ENCODE measurements at places on chromosomes 6 and 20. TPM values are rescaled to one million over a fixed set of nuclear protein-coding genes. Genes with fewer than 3 reads are reported as not detected.

- DNase-seq = no peak
Measured at GRCh38 chr6:31114541-31114878, at the start of gene PSORS1C1. Gene PSORS1C1 (plus strand): TSS chr6:31114800. CDS start chr6:31129633, 14,833 bp downstream.

DNA sequence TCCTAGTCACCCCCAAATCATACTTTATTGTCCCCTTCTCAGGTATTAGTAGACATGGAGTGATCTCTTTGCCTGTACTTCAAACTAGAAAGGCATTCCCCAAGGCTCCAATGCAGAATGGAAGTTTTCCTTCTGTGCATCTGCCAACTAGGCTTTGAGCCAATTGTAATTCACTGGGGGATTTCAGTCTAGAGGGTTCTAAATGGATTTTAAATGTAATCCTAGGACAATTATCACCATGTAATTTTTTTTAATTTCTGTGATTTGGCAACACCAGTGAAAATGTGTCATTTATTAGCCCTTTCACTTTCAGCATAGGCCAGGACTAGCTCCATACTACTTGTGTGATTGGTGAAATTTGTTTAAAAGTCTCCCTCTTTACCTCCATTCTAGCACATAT, 557.6 kb upstream of the MARCKS start:
- DNase-seq = no peak

DNA sequence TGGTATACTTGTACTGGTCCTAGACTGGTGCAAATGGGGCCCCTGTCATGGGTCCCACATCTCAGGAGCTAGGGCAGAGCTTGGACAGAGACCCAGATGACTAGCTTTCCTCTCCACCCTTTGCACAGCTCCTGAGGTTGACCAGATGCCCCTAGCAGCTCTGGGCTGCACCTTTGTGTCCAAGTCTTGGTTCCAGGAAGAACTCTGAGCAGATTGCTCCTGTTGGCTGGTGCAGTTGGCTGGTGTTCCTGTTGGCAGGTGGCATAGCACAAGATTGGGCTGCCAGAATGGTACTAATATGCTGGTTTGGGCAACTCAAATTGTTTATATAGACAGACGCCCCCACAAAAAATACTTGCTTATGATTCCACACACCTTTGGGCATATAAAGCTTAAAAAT, 89.4 kb upstream of the EZR start:
- DNase-seq = no peak

DNA sequence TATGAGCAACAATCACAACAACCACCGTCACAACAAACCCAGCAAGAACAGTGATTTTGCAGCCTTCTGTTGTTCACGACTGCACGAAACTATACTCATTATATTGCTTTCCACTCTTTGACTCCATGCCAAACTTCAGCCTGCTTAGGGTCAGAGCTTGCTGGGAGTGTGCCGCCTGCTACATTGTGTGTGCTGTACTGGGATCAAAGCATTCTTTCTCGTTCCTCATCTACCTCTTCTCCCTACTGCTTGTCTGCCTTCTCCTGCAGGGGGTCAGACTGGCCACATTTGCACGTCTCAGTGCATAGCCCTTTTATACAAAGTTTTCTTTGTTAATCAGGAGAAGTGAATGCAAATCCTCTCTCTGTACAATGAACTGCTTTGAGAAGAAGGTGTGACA, 401.6 kb upstream of the CITED2 start:
- no peak for DNase-seq

- DNase-seq = no peak
Measured at GRCh38 chr6:33834401-33835392, 30.9 kb upstream of the MLN start.

The ARMH2 gene
- polyA plus RNA-seq = not detected

- DNase-seq = no peak
Measured at GRCh38 chr20:6886065-6886729, 118.7 kb downstream of the BMP2 start.

The OR12D3 gene
- not detected for polyA plus RNA-seq

GRCh38 chr6:167661552-167662044, 165.1 kb upstream of the AFDN start:
- no peak for DNase-seq

DNA sequence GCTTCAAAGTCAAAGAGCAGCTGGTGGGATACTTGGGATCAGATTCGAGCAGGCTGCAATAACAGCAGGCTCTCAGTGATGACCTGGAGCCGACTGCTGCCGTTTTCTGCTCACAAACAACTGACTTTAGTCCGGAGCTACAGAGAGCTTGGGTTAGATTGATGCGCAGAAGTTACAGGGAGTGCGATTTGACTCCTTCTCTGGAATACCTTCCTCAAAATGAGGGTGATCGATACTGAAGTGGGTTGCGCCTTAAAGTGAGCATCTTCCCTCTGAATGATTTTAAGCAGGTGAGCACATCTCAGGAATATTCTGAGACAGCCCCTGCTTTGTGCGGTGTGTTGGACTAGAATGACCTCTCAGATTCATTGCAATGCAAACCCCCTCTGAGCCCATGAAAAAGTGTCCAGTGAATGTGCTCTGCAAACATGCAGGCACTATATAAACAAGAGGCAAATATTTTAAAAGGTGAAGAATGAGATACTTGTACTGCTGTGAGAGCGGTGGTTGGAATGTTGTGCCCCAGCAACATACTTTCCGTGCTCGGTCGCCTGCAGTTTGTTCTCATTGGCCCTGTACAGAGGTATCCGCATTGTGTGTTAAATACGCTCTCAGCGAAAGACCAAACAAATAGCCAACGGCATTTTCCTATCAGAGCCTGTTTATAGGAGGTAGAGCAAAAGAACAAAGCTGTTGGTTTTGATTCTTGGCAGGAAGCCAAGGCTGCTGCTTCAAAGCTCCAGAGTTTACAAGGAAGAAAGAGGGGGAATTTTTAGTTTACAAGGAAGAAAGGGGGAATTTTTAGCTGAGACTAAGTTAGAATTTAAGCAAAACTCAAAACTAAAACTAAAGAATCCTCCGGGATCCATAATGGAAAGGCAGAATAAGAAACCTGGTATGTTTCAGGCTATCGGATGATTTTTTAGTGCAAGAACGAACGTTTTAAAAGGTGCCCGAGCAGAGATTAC, 67.7 kb downstream of the PHACTR2 start:
- peak; percentile 71 for DNase-seq

The ZNF311 gene
- polyA plus RNA-seq = 5.1 TPM

The GOPC gene
- 56.5 TPM for polyA plus RNA-seq

DNA sequence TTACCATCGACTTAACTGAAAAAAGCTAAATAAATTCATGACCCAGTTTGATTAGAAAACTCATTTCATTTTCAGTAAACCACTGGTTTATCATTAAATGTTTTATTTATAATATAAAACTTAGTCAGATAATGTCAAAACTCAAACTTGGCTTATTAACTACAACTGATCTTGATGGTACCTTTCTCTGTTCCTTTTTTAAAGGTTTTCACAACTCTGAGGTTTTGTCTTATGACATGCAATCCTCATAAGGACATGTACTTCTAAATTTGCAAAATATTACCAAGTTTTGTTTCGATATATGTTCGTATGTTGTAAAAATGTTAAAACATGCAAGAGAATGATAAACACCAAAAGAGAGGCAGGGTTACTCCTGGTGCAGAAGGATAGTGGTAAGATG, 82.5 kb upstream of the PDE10A start:
- DNase-seq = no peak

- DNase-seq = no peak
Measured at GRCh38 chr20:37994512-37994911, 38.7 kb downstream of the TTI1 start.

The AHI1 gene
- polyA plus RNA-seq = 83.3 TPM

DNA sequence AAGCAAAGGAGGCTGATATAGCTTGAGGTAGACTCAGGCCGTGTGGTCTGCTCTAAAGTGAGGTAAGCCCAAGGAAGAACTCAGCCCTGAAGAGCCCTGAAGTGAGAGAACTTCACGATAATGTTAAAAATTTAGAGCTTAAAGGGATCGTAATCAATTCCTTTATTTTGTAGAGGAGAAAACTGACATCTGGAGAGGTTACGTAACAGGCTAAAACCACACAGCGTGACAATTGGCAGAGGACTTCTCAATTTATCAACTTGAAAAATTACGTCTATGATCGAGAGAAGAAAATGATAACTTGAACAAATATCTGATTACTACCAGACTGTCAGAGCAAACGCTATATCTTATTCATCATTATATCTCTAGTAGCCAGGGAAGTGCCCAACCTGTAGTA, 121.8 kb upstream of the FOXO3 start:
- no peak for DNase-seq

DNA sequence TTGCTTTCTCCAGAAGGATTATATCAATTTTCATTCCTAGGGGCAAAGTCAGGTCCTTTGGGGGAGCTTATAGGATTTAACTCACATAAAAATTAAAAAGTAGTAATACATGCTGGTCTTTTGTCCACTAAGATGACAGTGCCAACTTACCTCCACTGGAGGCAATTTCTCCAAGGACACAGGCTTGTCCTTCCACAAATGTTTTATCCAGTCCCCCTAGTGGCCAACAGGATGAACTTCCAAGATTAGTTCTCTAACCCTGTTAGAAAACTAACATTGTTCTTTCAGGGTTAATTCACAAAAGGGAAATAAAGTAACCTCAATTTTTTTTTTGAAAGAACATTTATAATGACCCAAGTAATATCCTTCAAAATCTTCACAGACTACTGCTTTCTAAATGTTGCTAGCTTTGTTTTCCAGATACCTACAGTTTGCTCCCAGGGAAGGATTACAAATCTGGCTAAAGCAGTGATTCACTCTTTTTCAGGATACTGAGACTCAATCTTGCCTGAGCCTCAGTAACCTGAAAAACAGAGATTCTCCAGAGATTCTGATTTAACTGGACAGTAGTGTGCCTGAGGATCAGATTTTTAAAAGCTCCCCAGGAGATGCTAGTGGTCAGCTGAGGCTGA, 31.7 kb upstream of the UBR2 start:
- DNase-seq = peak; percentile 44

GRCh38 chr20:57977569-57977968, 250.9 kb downstream of the ANKRD60 start:
- no peak for DNase-seq

GRCh38 chr6:26536571-26537159, 1.5 kb upstream of the HMGN4 start:
- peak; percentile 46 for DNase-seq

The MROH8 gene
- 9.0 TPM for polyA plus RNA-seq

The DEF6 gene
- polyA plus RNA-seq = 4.5 TPM

The PKIB gene
- polyA plus RNA-seq = 2.4 TPM

The ESR1 gene
- 0.84 TPM for polyA plus RNA-seq

GRCh38 chr6:43942011-43942442, 172.0 kb downstream of the VEGFA start:
- DNase-seq = no peak

DNA sequence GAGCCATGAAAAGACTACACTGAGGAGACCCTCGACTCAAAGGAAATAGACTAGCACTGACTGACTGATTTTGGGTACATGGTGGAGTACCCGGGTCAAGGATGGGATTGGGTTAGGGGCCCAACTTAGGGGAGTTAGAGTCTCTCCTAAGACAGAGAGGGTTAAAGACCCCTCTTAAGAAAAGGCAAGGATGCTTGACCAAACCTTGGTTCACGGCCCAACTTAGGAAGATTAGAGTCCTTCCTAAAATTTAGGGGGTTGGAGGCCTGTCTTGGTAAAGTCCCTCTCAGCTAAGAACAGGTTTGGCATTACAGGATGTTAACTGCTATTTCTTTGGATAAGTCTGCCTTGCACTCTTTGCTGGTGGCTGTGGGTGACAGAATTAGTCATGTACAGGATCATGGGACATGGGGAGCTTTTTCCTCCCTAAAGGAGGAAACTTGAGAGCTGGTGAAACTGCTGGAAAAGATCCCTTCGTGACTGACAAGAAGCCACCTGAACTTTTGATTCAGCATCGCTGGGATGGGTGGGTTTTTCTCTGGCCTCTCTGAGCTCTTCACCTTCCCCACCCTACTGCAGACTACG, 12.3 kb upstream of the SLC22A16 start:
- DNase-seq = no peak

DNA sequence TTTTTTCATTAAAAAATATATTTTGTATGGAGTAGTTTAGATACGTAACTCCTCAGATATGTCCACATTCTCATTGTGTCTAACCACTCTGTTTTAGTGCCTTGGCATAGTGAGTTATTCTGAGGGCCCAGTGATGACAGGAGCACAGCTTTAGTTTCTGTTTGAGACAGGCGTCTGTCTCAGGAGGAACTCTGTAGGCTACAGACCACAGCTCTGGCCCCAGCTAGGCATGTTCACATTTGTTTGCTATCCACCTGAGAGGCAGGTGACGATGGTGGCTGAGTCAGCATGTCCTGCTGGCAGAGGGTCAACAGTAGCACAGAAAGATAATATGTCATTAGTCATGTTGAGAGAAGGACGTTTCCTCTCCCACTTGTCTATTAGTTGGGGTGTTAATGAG, 16.3 kb downstream of the LRRC1 start:
- DNase-seq = no peak

DNA sequence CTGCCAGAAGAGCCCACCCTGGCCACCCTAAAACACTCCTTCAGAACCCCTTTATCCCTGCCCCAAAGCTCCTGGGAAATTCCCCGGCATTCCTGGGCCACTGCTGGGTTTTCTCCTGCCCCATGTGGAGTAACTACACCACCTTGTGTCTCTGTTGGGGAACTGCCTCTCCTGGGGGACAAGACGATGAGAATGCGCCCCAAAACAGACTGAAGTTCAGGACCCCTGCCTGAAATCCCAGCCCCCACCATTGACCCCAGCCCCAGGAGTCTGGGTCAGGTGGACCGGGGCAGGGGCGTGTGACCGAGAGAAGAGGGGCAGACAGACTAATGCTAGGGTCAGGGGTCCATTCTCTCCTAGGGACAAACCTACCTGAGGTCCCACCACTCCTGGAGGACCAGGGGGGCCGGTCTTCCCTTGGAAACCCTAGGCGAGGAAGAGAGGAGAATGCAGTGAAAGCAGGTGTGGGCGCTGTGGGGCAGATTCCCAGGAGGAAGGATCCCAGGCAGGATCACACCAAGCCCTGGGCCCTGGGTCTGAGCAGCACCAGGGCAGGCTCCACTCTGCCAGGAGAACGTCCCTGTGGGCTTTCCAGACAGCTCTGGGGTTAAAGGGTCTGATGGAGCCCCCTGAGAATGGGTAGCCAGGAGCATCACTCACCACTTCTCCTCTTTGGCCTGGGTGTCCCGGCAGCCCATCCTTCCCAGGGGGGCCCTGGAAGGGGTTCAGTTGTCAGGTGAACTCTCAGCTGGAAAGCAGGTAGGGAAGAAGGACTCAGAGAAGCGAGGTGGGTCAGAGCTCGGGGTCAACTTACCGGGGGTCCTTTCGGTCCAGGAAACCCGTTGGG, 19.4 kb downstream of the COL11A2 start:
- DNase-seq = no peak

- DNase-seq = no peak
Measured at GRCh38 chr6:80974579-80974978, 777.9 kb downstream of the TENT5A start.

- no peak for DNase-seq
Measured at GRCh38 chr20:5928836-5929715, 21.3 kb downstream of the TRMT6 start.

The HLA-DQB1 gene
- polyA plus RNA-seq = 13.7 TPM

DNA sequence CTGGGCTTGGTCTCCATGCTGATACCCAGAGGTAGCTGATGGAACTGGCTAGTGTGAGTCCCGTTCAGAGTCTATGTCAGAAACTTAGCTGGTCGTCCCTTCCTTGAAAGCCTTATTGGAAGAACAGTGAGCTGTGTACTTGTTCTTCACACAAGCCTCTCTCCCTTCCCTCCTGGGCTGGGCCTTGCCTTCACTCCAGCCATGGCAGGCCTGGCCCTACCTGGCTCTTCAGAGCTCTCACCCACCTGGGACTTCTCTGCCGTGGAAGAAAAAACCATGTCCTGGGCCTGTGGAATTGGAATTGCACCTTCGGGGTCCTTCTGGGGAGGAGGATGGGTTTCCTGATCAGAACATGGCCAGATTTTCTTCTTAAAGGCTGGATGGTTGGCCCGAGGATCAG, 20.3 kb upstream of the ZNF831 start:
- DNase-seq = no peak
